ENCODE measurements at places on chromosomes 13 and 19.

DNA sequence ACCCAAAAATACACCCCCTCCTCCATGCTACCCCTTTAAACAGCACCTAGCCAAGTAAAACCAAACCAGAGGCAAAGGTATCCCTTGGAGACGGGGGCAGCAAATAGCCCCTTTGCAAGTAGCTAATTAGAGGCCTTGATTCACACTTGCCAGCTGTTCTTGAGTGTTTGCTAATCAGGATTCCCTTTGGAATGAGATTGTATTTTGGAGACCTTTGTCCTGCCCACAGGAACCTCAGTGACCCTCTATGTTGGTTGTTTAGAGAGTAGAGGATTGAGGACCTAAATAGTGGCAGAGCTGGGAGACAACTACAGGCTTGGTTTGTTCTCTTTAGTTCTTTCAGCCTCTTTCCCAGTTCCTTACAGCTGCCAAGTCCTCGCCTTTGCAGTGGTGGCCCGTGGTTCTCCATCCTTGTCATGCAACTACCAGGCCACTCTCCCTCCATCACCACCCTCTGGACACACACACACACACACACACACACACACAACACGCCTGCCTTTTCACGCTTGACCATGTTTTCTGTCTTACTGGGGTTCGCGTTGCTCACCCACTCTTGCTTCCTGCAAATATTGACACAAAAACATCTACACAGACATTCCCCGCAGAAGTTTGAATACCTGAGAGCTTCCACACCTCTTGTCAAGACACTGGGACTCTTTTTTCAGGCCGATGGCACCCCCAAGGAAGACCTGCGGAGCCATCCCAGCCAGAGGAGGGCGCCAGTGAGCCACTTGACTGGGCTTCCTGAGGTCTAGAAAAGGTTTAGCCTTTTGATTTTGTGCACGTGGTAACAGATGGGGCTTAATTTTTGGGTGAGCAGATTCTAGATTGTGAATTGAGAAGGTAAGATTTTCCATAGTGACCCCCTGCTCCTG, 80.0 kb upstream of the GPR183 start:
- no peak for DNase-seq

GRCh38 chr13:21616880-21617279, 12.9 kb upstream of the MICU2 start:
- no peak for DNase-seq

- no peak for DNase-seq
These were observed 42.9 kb downstream of the CAB39L start for GRCh38 chr13:49400755-49401659.

- no peak for DNase-seq
These were observed 24.1 kb downstream of the SPC24 start for GRCh38 chr19:11131471-11131870.

GRCh38 chr13:79736356-79736755, 255.4 kb downstream of the NDFIP2 start:
- DNase-seq: no peak

DNA sequence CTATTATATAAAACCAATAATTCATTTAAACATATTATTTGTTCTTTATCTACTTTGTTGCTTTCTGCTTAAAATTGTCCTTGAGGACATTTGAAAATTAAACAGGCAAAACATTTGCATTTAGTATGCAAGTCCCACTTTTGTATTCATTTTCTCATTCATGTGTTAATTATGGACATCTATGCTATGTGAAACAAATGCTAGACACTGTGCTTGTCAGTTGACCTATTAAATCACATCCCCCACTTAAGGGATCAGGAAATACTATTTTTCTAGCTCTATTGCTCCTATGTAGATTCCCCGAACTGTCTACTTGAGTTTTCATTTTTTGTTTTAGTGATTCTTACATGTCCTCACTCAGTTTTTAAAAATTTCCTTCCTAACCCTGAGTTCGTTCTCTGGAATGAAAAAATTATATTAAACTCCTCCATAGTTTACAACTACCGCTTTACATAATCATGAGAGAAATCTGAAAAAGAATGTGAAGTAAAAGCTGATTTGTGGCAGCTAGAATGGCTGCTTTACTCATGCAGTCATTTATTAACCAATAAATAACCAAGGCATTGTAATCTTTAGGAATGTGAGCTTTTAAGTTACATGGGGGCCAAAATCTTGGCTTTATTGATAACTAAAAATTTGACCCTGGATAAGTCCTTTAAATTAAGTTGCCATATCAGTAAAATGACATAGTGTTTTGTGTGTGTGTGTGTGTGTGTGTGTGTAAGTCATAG, 188.5 kb downstream of the LIG4 start:
- DNase-seq: no peak

- no peak for DNase-seq
These were observed 230.6 kb downstream of the KLF12 start for GRCh38 chr13:73903561-73903960.

- no peak for DNase-seq
These were observed 25.0 kb upstream of the SMAD9 start for GRCh38 chr13:36945078-36945477.

GRCh38 chr13:80655778-80656511, 315.0 kb upstream of the SPRY2 start:
- no peak for DNase-seq

- no peak for DNase-seq
These were observed 29.3 kb downstream of the CBY2 start for GRCh38 chr13:45731455-45731854.

GRCh38 chr19:45701676-45702075, 9.2 kb downstream of the QPCTL start:
- no peak for DNase-seq

GRCh38 chr19:51921949-51922348, 5.3 kb upstream of the ZNF613 start:
- no peak for DNase-seq

- peak; percentile 47 for DNase-seq
These were observed at the start of gene PDE4C for GRCh38 chr19:18225702-18226468. Gene PDE4C (minus strand): TSS chr19:18226438. CDS start chr19:18226415, 23 bp downstream.

GRCh38 chr13:66612983-66613382, 617.2 kb downstream of the PCDH9 start:
- no peak for DNase-seq

DNA sequence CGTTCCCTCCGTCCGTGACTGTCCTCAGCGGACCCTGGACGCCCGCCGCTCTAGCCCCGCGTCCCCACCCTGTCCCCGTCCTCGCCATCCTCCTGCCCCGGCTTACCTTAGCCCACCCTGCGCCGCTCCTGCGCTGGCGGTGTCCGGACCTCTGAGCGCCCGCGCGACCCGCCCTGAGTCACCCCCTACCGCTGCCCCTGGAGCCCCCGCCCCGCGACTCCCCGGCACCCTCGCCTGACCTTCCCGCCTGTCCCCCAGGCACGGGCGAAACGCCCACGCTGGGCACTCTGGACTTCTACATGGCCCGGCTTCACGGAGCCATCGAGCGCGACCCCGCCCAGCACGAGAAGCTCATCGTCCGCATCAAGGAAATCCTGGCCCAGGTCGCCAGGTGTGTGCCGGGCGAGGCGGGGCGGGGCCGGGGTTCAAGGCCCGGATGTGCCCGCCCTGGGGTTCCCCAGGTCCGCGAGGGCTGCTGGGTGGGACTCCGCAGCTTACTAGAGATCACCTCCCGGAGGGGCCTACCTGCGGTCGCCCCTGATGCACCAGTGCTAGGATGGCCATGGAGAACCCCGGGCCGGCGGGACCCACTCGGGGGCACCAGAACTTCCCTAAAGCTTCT, 5.1 kb downstream of the HMG20B start:
- no peak for DNase-seq

DNA sequence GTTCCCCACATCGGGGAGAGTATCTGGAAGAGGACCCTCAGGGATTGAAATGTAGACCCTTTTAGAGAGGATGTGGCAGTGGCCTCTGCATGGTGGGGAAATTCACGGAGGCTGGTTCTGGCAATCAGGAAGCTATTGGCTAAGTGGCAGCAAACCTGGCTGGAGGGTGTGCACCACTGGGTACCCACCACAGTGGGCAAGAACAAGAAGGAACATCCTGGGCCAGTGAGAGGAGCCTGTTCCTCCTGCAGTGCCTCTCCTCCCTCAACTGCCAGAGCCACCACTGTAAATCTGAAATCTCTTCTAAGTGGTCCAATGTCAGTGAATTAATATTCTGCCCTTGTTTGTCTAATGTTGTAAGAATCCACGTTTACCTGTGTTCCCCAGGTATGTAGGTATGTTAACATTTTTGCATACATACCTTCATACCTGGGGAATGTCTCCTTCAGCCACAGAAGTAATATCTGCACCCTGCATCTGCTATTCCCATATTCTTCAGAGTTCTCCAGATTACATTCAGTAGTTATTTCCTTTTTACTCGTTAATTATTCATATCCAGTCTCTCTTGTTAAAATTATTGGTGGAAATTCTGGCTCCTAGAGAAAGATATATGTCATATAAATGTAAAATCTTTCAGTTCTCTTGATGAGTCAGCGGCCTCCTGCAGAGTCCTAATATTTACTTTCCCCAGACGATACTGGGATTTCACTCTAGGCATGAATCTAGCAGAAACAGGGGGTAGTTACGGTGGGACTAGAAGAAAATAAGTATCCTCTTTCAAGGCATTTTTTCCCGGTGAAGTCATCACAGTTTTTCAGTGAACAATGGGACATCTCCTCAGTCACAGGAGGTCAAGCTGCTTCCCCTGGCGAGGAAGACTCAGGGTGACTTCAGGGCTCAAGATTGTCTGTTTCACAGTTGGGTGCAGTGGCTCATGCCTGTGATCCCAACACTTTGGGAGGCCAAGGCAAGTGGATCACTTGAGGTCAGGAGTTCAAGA, 148.3 kb downstream of the MYO16 start:
- no peak for DNase-seq

DNA sequence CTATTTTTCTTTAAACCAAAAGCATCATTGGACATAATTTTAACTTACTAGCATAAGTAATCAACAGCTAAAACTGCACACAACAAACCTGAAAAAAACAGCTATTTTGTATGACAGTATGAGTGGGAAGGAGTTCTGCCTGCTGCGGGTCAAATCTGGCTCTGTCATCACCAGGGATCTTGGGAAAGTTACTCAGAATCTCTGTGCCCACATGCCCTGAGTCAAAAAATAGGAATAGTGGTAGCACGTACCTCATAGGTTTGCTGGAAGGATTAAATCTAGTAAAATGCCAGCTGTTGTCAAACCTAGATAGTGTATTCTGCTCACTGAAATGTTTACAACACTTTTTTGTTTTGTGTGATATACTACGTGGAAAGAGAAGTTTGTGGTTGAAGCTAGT, 1.1 kb downstream of the CLN5 start:
- no peak for DNase-seq

DNA sequence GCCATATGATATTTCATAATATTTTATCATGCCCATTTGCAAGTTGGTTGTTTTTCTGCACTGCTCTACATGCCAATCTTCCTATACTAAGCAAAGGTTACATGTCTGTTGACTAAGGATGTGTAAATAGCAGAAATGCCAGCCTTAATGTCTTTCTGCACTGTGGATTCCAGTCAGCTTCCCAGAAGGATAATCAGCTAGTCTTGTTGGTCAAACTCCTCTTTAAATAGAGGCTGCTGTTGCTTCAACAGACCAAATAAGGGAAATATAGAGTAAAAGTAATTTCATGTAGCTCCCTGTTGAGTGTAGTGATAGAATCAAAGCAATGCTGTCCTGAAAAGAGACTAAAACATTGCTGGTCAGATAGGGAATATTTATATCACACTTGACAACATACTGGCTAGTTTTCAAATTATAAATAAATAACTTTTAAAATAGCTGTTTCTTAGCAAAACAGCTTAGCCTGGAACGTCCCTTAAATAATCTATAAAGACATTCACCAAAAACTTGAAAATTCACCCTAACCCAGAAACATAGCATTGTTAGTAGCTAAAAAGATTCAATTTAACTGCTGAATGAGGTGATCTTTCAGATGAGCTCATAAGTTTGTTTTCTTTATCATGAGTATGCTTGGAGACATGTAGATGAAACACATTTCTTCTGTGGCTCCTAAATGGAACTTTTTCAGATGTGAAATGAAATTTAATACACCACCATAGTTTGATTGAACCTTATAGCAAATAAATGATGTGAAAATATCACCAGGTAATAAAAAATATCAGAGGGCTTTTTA, 56.6 kb downstream of the FRY start:
- no peak for DNase-seq

GRCh38 chr13:105063676-105064075, 1471.8 kb downstream of the EFNB2 start:
- no peak for DNase-seq

- no peak for DNase-seq
These were observed 54.9 kb upstream of the SACS start for GRCh38 chr13:23488442-23488841.

- DNase-seq: no peak
These were observed 74.5 kb upstream of the ANKRD10 start for GRCh38 chr13:110989331-110989730.

- no peak for DNase-seq
These were observed 23.1 kb downstream of the LRFN3 start for GRCh38 chr19:35959040-35959967.

DNA sequence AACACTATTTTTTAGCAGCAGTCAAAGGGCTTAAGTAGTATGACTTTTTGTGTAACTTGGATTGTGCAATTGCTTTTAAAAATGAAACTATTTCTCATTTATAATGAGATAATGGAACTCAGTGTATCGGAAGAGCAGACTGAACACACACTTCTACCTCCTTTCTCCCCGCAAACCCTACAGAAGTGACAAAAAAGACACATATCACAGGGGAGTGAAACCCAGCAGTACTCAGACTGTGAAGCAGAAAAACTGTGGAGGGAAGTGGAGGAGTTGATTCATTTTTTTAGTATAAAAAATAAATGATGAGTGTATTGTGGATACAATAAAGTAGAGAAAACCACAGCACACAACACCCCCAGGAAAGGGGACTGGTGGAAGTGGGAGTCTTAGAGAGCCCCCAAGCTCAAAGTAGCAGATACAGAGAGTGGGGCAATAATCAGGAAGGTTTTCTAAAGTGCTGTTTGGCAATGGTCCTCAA, 9.7 kb downstream of the LPAR6 start:
- no peak for DNase-seq

DNA sequence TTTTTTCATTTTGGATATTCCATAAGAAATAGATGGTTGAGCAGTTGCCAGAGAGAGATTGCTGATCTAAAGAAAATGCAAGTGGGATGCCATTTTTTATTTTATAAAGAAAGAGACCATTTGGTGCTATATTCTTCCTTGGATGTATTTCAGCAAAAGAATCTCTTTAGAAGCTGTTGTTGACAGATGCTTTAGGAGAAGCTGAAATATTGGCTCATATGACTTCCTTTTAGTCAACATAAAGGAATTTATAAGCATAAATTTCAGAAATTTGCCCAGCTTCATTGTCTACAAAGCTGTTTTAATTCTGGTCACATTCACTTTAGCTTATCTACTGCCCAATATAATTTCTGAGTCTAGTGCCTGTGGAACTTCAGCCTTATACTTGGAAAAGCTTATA, 36.9 kb downstream of the POLR1D start:
- DNase-seq: no peak

GRCh38 chr19:49870309-49870901, 3.0 kb upstream of the PNKP start:
- DNase-seq: peak; percentile 47

- peak; percentile 70 for DNase-seq
These were observed 2.0 kb downstream of the PTH2 start for GRCh38 chr19:49421039-49421877.

All from left hindlimb (tissue), 1 donor.